Kidney glomerular epithelial cell (primary cell): ENCODE measurements at places on chromosomes 7 and 10.

GRCh38 chr10:127976286-127976685 lies 69.4 kb downstream of the PTPRE start:
- DNase-seq = no peak

DNA sequence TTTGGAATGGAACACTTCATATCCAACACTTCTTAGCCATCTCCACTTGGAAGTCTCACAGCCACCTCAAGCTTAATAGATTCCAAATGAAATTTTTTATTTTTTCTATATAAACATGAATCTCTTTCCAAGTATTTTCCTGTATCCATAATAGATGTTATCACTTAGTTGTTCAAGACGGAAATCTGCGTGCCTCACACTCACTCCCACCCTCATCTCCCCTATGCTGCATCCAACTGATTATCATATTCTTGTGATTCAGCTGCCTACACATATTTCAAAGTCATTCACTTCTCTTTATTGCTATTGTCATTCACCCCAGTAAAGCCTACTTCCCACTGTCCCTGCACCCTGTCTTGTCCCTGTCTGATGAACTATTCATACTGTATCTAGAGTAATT lies 70.2 kb upstream of the MKX start:
- no peak for DNase-seq

DNA sequence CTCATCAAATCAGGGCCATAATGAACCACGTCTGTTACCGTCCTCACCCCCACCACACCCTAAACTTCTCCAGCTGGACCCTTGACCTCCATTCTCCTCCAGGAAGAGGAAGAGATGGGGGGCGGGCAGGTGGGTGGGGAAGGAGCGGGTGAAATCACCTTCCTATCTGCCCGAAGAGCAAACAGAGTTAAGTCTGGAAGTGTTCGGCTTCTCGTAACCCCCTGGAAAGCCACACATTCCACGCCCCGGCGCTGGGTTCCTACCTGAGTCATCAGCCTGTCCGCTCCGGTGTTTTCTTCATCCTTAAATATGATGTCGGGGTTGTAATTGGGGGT lies 736 bp downstream of the SHH start:
- DNase-seq = peak; percentile 10

- DNase-seq = no peak
Measured at GRCh38 chr10:61244261-61244775, 208.9 kb downstream of the TMEM26 start.

DNA sequence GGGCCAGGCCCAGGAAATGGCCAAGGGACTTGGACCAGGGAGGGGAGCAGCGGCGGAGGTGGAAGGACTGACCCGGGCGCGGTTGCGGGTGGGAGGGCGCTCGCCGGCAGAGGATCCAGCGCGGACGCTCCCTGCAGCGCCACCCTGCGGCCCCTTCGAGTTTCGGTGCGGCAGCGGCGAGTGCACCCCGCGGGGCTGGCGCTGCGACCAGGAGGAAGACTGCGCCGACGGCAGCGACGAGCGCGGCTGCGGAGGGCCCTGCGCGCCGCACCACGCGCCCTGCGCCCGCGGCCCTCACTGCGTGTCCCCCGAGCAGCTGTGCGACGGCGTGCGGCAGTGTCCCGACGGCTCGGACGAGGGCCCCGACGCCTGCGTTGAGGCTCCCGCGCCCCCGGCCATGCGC lies 16.8 kb upstream of the ZNF467 start:
- no peak for DNase-seq

GRCh38 chr10:115762029-115762428 lies 511.0 kb downstream of the GFRA1 start:
- DNase-seq = no peak

DNA sequence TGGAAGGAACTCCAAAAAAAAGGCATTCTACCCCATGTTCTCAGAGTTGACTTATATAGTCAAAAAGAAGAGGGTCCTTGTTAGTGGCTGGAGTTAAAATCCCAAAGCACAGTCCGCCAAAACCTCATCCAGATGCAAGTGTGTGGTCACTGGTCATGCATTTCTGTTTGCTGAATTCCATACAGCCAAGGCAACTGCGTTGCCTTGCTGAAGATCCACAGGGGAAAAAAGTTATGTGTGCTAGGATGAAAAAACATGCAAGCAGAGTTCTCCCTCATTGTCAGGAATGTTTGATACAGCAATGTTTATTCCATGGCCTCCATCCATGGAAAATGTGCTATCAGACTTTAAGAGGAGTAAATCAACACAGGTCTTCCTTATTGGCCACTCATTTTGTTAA lies 213.1 kb downstream of the CREB5 start:
- no peak for DNase-seq

- DNase-seq = no peak
Measured at GRCh38 chr10:124159153-124159552, 65.8 kb upstream of the CHST15 start.

- DNase-seq = no peak
Measured at GRCh38 chr10:100288196-100288595, 1.7 kb upstream of the BLOC1S2 start.

GRCh38 chr10:127498087-127498486 lies 51.0 kb upstream of the NPS start:
- DNase-seq = no peak

DNA sequence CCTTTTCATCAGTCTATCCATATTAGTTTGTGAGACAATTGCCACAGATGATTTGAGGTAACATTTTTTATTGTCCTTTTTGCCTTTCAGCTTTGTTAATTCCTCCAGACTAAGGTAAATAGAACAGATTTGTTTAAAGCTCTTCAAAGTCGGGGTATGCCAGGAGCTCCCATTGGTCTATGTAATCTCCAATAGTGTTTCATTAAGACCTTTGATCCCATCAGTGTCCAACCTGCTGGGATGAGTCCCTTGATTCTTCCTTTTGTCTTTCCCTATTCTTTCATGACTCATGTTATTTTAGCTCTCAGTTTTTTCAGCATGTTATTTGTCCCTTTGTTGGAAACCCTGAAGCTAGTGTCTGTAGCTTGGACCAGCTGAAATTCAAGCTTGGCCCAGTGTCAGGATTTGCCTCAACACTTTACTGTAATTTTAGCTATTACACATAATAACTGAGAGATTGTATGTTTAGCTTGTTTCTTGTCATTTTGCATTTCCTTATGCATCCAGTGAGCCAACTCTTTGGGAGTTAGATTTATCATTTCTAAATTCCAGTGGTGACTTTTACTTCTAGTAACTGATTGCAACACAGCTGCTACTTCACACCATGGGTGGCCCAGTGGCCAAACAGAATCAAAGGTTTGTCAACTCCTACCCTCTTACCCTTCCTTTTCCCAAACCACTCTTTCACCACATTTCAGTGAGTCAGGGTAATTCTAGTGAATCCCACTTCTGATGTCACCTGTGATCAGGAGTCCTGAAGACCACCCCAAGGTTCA lies 15.3 kb downstream of the AGBL3 start:
- no peak for DNase-seq

DNA sequence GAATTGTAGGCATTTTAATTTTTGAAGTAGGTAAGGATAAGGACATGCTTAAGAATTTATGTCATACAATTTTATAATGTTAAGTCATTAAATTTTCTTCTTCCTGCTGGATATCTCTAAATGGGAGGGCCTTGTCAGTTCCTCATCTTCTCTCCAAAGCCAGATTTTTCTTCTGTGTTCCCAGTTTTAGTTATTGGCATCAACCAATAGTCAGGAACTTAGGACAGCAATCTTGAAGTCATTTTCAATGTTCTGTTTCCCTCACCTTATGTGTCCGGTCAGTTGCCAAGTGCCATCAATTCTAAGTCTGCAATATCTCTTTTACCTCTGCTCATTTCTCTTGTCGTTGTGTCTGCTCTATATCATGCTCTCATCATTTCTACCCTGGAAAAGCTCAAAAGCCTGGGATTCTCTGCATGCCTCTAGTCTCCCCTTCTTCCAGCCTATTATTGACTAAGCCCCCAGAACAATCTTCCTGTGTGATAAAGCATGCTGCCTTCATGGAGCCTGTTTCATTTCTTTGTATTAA lies 145.2 kb downstream of the PPP1R9A start:
- no peak for DNase-seq

GRCh38 chr7:96026611-96027010 lies 254.3 kb downstream of the DYNC1I1 start:
- no peak for DNase-seq

DNA sequence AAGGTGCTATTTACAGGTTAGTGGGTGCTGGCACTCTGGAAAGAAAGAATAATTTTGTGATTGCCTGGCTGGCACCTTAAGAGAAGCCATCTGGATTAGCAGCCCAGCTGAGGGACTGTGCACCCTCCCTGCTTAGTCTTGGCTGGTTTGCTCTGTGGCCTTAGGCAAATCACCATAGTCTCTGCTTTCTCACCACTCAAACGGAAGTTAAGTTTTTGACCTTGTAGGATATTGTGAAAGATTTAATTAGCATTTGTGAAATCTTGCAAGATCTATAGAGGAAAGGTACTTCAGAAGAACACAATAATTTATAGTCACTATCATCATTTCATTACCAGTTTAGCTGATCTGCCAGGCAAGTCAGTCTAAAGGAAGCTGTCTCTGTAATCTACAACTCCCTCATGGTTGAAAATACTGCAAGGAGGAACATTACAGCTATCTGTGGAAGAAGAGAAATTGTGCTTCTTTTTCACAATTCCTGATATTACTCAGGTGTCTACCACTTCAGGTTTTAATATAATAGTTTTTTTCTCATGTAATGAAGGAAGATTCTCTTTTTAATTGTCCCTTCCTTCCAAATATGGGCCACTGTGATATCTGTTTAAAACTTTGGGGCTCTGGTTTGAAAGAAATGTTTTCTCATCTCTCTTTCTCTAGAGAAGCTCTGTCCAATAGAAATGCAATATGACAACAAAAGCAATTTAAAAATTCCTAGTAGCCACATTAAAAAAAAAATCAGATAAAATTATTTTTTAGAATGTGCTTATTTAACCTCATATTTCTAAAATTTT lies 219.6 kb downstream of the PTEN start:
- no peak for DNase-seq

DNA sequence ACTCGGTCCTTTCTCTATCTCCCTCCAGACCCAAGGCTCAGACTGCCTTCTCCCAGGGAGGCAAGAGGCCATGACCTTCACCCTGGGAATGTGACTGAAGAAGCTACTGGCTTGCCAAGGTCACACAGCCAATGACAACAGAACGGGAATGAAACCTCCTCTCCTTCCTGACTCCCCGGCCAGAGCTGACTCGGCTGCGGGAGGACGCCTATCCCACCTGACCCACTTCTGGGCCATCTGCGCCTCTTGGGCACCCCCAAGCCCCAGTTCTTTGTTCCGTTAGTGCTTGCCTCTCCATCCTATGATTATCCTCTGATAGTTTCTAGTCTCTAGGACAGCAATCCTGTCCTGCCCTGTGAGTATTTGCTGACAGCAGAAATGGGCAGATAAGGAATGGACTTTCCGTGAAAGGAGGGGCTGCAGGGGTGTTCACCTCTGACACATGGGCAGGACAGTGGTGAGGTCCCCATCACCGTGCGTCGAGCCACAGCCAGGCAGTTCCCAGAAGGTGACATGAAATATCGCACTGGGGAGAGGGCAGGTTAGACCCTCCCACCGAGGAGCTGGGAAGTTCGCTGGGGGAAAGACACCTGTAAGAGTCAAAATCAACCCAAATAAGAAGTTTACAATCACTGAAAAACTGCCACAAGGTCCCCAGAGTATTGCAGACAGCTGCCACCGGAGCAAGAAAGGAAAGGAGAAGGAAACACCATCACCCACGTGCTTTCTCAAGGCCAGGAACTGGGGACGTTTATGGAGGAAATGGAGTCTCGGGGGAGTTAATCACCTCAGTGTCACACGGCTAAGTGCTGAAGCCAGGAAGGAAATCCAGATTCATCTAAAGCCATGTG lies 63.0 kb downstream of the INSIG1 start:
- no peak for DNase-seq

- peak; percentile 11 for DNase-seq
Measured at GRCh38 chr7:113698556-113699220, 220.1 kb downstream of the PPP1R3A start.

DNA sequence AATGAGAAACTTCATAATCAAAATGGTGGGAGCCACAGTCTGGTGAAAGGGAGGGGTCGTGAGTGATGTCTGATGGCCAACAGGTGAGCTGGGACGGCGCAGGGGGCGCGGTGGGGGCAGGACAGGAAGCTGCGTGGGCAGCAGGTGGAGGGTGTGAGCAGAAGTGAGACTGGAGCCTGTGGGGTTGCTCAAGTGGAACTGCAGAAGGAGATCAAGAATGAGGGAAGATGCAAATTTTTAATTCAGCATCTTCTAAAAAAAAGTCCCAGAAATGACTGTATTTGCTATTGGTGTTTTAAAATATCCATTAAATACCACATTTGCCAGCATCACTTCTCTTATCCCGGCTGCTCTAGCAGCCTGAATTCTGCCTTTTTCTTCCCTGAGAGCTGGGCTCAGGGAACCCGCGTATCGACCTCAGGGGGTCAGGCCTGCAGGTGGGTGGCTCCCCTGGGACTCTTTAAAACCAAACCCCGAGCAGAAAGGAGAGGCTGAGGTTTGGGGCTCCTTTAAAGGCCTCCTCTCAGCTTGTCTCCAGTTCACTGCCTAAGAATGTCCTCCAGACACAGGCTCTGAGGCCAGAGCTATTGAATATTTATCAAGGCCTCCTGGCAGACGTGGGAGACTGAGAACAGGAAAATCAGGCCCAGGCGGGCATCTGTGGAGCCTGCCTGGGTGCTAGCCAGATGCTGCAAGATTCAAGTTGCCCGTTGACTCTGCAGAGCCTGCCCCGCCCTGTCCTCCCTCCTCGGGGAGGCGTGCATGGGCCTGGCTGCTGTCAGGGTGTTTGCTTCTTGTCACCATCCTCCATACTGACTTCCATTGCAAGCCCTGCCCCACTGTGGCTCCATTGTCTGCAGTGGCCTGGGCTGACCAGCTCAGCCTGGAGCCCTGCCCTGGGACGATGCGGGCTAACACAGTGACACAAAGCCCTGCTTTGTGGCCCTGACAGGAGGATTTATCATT lies 53.9 kb downstream of the SYPL1 start:
- DNase-seq = no peak

DNA sequence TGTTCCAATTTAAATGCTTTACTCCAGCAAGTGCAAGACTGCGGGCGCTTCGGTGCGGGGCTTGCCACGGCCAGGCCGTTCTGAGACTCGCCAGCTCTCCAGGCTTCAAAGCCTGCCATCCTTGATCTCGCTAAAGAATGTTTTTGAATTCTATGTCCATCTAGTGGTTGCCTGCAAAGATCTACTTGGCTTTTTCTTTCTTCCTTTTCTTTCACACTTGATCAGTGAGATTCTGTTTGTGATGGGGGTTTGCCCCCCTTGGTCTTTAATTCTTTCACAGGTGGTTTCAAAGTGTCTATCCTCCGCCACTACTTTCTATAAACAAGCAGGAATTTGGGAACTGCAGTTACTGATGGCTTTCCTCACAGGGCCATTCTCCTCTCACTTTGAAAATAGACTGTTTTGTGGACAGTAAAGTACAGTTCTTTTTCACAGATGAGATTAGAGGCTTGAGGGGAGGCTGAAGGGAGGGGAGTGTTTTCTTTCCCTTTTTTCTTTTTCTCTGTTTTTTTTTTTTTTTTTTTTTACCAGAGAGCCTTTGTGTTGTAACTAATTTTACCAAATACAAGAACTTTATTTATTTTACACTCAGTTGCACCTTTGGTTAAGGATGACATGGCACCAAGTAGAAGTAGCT lies 15.2 kb upstream of the FBXW4 start:
- no peak for DNase-seq
